ENCODE measurements at places on chromosomes 4 and X.

- no peak for DNase-seq
These were observed 74.8 kb downstream of the IL15 start for GRCh38 chr4:141711211-141711610.

- DNase-seq = no peak
These were observed 676.7 kb upstream of the TENM3 start for GRCh38 chr4:181566490-181566889.

DNA sequence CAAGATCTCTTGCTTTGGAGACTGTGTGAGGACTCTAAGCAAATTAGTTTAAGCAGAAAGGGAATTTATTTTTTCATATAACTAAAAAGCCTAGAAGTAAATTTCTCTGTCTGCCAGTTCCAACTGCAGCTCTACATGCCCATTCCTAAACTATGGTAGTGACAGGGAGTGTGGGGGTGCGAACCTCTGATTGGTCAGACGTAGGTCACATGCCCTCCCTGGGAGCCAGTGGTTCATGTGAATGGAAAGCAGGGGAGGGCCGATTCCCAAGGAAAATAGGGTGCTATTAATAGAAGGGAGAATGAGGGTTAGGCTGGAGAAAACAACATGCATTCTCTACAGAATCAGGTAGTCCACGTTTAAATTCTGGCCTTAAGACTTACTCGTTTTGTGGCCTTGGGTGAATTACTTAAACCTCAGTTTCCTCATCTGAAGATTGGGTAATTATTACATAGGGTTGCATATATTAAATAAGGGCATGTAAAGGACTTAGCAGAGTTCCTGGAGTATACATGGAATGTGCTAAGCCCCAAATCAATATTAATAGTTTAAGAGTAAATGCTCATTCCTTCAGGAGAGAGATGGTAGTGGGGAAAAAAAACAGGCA, 7.2 kb downstream of the RAB33B start:
- DNase-seq = no peak

DNA sequence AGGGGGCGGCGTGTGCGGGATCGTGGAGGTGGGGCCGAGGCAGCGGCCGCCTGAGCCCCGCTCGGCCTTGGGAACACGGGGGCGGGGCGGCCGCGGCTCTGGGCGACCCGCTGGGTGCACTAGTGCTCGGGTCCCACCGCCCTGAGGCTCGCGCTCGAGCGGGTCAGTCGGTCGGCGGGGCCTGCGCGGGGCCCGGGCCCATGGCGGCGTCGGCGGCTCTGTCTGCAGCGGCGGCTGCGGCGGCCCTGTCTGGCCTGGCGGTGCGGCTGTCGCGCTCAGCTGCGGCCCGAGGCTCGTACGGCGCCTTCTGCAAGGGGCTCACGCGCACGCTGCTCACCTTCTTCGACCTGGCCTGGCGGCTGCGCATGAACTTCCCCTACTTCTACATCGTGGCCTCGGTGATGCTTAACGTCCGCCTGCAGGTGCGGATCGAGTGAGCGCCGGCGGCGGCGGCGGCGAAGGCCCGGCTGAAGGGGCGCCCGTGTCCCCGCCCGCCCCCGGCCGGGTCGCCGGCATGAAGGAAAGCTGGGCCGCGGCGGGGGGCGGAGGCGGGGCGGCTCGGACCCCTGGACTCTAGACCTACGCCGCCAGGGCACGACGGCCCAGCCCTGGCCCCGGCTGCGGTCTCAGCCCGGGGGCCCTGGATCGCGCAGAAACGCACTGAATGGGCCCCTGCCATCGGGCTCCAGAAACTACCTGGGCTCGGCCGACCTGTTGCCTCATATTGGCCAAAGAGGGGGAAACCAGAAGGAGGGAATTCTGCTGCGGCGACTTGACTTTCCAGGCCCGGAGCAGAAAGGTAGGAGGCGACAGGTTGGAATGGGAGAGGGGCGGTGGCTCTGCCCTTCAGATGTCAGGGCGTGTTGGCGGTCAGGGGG, at the start of gene SMIM10L2A:
SMIM10L2A (plus strand) TSS at position 13 of the 878 bp plus-strand sequence; CDS start at position 201, 188 bp downstream.
- DNase-seq = no peak

- DNase-seq = peak; percentile 30
These were observed 34.1 kb upstream of the HHIP start for GRCh38 chr4:144611850-144612249.

DNA sequence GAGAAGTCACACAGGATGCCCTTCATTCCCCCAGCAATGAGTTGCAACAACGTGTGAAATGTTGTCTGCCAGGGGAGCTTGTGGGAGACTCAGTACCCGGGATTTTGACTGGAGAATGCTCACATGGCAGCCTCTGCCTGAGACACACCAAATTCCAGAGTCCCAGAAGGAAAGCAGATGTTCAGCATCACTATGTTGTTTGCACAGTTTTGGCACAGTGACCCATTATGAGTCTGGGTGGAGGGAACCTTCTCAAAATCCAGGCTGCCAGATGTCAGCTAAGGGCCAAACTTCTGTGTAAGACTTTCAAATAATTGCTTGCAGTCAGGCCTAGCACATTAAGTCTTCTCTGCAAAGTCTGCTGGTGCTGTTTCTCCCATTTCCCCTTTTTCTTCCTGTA, 1029.7 kb upstream of the TENM3 start:
- DNase-seq = no peak

DNA sequence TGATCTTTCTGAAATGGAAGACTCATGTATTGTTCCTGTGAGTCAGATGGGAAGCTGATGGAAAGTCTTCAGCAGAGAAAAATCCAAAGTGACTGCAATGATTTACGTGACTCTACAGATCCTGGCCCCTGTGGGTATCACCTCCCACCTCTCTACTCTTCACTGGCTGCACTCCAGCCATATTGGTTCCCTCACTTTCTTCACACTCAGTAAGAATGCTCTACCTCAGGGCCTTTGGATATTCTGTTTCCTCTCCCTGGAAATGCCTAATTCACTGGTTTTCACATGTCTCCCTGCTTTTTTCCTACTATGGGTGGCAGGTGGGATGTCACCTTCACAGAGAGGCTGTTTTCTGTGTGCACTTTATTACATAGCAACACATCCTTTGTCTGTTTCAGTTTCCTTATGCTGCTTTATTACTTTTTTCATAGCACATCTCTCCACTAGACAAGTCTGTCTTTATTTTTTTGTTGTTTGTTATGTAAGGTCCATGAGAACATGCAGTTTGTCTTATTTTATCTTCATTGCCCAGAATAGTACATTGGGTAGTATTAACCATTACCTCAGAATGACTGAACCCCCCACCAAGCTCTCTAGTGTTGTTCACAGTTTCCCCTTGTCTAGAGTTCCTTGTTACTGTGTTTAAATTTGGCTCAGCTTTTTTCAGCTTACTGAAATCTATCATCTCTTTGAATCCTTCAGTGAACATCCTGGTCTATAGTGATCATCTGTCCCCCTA, 57.6 kb upstream of the CLNK start:
- DNase-seq = no peak

DNA sequence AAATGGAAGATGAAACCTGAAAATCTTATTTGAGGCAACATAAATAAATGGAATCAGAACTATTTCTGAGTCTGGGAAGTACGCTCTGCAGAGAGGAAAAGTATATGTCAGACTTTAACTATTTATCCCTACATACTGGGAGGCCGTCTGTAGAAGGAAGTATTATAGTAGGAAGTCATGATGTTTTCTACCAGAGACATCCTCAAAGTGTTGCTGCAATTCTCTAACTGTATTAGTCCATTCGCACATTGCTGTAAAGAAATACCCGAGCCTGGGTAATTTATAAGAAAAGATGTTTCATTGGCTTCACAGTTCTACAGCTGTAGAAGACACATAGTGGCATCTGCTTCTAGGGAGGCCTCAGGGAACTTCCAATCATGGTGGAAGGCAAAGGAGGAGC, 88.7 kb upstream of the TBL1X start:
- DNase-seq = no peak

DNA sequence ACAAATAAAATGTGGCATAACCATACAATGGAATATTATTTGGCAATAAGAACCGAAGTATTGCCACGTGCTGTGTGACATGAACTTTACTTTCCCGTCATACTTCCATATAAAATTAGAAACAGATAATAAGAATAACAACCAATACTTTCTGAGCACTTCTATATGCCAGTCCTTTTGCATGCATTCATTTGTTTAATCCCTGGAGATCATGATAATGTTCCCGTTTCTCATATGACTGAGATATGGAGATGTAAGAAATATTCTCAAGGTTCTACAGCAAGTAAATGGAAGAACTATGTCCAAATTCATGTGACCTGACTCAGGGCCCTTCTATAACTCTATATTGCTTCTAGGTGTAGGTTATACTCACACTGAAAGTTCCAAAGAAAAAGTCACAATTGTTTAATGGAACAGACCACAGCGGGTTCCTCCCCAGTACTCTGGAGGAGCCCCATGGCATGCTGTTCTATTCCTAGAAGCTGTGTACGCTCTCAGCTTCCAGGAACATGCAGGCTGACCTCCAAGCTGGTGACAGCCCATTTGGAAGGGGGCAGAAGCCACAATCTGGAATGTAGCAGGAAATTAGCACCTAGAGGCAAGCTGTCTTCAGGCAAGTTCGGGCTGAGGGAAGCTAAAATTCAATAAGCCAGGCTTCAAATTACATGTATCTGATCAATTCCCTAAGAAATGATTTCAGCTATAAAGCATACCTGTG, 31.5 kb downstream of the QDPR start:
- DNase-seq = no peak

DNA sequence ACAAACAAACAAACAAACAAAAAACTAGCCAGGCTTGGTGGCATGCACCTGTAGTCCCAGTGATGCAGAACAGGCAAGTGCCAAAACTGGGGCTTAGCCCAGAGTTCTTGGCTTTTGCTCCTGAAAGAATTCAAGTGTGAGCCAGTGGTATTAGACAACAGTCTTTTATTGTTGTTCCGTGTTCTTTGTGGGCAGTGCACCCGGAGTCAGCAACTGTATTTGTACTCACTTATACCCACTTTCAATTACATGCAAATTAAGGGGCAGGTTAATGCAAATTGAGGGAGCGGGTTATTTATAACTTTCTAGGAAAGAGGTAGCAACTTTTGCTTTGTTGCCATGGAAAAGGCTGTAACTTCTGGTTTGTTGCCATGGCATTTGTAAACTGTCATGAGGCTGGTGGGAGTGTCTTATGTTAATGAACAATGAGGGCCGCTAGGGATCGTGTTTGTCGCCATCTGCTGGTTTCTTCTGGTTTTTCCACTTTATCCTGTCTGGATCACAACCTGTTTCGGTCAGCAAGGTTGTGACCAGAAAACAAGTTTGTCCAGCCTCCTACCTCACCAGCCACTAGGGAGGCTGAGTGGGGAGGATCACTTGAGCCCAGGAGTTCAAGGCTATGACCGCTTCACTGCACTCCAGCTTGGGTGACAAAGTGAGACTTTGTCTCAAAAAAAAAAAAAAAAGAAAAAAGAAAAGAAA, 88.8 kb upstream of the ESX1 start:
- DNase-seq = peak; percentile 86

DNA sequence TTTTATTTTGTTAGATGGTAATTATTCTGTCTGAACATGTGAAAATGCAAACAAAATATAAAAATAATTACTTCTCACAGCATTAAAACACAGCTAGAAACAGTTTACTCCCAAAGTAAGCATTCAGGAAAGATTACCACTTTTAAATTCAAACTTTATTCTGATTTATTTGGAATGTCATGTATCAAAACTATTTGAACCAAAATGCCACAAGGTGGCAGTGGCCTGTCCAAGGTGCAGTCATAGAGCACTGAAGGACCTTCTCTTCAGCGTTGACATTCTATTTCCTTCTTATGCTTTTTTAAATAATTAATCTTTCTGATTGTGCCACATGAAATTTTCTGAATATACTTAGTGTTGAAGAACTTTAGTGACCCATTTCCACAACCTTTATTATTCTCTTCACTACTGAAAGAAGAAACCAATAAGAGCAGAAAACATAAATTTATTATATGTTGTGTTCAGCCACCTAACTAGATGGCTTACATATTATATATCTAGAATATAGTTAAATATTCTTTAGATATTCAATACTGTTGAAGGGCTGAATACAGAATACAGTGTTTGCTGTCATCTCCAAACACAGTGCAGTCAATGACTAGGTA, 283.6 kb downstream of the CFAP299 start:
- peak; percentile 23 for DNase-seq

DNA sequence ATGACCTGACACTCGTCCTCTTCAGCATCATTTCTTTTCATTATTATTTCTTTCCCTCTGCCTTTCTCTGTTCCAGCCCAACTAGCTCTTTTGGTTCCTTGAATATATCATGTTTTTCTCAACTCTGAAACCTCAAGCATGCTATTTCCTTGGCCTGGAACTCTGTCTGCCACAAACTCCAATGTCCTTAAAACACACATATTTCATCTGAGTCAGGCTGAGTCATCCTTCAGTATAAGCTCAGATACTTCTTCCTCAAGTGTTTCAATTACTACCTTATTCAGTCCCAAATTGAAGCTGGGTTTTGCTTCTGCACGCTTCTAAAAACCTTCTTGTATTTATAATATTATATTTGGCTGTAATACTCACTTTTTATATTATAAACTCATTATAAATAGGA, 424.2 kb downstream of the PDGFC start:
- DNase-seq = no peak

GRCh38 chrX:11754958-11755645, 2.9 kb upstream of the MSL3 start:
- no peak for DNase-seq

DNA sequence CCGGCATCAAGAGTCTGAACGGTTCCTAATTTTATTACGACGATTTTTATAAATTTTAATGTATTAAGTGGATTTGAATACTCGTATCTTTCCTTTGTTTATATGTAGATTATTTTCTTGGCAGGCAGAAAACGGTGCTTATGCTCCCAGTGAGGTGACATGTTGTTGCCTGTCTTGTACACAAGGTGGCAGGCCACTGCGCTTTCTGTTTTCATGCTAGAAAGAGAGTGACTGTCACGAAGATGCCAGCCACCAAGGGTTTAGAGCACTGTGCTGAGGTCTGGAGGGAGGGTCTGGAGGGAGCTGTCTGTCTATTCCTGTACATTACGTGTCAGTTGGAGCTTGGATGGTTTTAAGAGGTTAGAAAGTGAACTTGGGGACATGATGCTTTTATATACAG, 87.7 kb downstream of the SHROOM2 start:
- DNase-seq = no peak

GRCh38 chr4:151887031-151887815, 126.4 kb upstream of the GATB start:
- DNase-seq = peak; percentile 37

GRCh38 chrX:23503835-23504539, 163.3 kb upstream of the PRDX4 start:
- peak; percentile 77 for DNase-seq

DNA sequence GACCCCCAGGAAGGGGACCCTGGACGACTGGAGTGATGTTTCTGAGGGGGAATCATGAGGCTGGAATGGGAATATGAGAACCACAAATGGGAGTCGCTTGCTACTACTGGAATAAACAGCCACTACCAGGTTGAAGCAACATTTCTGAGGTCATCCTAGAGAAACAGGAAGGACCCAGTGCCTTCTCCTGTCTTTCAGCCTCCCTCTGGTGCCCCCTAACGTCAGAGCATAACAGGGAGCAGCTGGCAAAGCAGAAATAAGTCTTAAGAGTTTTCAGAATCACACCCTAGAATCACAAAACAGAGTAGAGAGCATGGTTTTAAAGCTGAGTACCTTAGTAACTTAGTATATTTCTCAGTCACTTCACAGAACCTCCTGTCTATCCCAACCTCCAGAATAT, 347.8 kb upstream of the PITX2 start:
- peak; percentile 22 for DNase-seq
